GM12864 (cell line): ENCODE measurements at places on chromosomes 4 and X.
A peak's percentile ranks its signal among the peaks of the same experiment; 100 is the strongest.

- DNase-seq, result no peak
Measured at GRCh38 chrX:85111347-85111746, 107.7 kb downstream of the APOOL start.

- DNase-seq, result no peak
Measured at GRCh38 chr4:108933046-108933445, 170.2 kb upstream of the ETNPPL start.

DNA sequence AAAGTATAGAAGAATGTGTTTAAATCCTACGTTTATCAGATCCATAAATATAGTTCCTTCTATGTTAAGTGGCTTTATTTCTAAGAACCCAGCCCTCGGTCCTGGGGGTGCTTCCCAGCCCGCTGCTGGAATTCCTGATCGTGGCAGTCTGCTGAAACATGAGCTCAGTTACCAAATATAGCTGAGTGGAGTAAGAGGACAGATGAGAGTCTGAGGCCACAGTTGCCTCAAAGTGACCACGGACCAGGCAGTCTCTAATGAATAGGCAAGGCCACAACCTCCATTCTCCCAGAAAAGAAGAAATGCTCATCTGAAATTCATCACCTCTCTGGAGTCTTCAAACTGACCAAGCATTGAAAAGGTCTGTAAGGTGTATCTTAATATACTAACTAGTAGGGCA lies at the start of gene PALLD:
PALLD (plus strand) TSS at position 219 of the 400 bp plus-strand sequence.
- no peak for DNase-seq

- DNase-seq, result no peak
Measured at GRCh38 chr4:163758032-163758431, 263.5 kb downstream of the TMA16 start.

DNA sequence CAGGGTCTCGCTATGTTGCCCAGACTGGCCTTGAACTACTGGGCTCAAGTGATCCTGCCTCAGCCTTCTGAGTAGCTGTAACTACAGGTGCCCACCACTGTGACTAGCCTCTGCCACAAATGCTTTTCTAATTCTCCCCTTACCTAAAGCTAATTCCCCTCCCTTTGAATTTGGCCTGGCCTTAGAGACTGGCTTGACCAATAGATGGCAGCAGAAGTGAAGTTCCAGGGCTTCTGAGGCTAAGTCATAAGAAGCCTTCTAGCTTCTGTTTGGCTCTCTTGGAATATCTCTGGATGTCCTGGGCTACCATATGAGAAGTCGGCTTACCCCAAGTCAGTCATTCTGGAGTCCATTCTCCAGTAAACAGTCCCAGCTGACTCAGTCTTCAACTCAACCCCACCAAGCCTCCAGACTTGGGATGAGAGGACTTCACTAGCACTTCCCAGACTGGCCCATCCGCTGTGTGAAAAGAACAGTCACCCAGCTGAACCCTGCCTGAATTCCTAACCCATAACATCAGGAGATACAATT lies 61.0 kb downstream of the HPRT1 start:
- peak; percentile 15 for DNase-seq

DNA sequence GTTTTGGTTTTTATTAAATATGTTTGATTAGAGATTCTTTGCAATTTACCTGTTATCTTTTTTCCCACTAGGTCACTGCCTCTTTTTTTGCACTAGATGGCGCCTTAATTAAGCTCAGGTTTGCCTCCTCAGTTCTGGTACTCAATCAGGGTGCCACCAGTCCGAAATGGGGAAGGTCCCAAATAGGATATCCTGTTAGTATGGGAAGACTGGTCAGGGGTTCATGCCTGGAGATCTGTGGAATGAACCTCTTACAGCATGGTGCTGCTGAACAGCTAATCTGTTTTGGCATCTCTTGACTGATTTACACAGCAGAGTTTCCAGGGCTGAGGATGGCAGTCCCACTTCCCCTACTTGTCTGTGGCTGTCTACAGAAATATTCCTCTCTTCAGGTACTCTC lies 24.2 kb upstream of the VSIG1 start:
- DNase-seq, result no peak

DNA sequence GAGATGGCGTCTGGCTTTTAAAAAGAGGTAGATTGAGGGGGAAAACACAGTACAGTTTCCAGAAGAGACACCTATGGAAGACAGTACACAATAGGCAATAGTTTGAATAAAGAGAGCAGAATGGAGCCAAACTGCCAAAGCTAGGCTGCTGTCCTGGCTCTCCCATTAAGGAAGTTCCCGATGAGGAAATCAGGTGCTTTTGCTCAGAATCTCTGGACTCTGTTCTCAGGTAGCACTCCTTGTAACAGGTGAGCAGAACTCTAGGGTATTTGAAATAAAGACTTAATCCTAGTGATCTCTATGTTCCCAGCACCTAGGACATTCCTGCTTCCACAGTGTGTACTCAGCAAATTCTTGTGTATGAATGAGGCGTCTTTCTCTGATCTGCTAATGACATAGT lies 1.6 kb downstream of the EGF start:
- no peak for DNase-seq

GRCh38 chrX:12898073-12898472 lies 8.3 kb upstream of the TLR8 start:
- DNase-seq, result no peak

GRCh38 chrX:150155436-150156035 lies 207.6 kb upstream of the MAMLD1 start:
- DNase-seq, result no peak

GRCh38 chr4:15702941-15703403 lies at the start of gene BST1:
Gene BST1, plus strand, starts transcription at chr4:15703065. Its CDS starts 80 bp downstream, at chr4:15703145.
- no peak for DNase-seq

GRCh38 chr4:165502916-165503907 lies 124.4 kb downstream of the CPE start:
- no peak for DNase-seq

GRCh38 chr4:106017975-106018374 lies 122.7 kb downstream of the NPNT start:
- no peak for DNase-seq

- no peak for DNase-seq
Measured at GRCh38 chr4:72531768-72532290, 37.2 kb downstream of the ADAMTS3 start.

DNA sequence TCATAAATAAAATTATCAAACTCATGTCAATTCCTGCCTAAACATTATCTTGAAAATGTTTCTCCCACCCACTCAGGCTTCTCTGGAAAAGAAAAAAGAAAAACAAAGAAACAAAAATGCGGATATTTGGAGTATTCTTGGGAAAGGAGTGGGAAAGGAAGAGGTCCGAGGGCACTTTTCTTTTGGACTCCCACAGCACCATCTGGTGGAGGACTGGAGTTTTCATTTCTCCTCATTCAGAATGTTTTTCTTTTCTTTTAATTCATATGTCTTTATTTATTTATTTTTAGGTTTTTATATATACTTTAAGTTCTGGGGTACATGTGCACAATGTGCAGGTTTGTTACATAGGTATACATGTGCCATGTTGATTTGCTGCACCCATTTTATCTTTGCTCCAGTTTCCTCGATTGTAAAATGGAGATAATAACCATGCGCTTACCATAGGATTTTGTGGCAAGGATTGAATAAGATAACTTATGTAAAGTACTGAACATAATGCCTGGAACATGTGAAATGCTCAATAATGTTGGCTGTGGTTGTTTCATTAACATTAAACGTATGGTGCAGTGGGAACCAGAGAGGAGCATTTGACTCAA lies 8.0 kb upstream of the KCNE5 start:
- no peak for DNase-seq

DNA sequence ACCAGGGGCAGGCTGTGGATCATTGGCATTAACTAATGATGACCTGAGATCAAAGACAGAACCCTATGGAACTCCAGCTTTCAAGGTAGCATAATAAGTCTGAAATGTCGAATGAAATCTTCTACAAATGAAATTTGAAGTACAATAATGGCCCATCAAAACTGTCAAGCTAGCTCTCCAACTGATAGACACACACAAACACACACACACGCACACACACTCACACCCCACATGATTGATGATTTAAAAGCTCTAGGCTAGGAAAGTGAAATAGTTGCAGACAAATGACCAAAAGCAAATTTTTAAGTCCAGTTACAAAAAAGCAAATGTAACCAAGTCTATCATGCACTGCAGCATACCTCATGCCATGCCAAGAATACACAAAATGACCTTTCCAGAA lies 655.7 kb downstream of the C4orf33 start:
- DNase-seq, result no peak

DNA sequence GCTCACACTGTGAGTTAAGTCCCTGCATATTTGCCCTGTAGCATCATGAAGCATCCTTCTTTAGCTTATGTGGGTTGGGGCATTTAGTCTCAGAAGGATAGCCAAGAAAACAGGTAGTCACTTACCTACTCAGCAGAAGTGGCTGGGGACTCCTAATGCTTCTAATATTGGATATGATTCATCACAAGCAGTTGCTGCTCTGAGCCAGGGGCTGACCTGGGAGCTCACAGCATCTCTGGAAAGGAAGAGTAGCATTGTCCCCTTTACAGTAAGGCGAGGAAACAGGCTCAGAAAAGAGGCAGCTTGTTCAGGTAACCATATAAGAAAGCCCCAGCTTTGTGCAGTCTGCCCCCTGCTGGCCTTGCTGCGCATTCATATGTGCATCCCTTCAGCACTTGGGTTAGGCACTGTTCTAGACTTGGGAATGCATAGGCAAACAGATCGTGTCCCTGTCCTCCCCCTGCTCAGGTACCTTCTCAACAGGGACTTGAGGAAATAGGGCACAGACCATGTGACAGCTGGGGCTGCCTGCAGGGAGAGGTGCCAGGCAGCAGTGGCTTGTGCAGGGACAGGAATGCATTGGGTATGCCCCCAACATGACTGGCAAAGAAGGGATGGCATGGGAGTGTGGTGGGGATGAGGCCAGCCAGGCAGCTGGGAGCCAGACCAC lies 35.7 kb upstream of the TBC1D14 start:
- DNase-seq, result peak; percentile 33

DNA sequence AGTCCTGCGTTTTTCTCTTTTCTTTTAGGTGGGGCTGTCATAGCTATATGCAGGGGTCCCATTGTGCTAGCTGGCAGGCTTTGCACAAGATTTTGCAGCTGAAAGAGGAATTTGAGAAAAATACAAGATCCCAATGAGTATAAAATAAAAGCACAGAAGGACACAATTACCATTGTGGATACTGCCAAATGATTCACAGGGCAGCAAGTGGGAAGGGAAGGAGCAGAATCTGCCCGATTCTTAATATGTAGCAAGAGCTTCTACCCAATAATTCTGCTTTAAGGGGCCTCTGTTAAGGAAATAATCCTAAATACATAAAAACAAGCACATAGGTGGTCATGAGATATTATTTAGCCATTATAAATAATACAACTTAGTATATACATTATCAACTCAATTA lies 25.9 kb upstream of the ING2 start:
- DNase-seq, result no peak

DNA sequence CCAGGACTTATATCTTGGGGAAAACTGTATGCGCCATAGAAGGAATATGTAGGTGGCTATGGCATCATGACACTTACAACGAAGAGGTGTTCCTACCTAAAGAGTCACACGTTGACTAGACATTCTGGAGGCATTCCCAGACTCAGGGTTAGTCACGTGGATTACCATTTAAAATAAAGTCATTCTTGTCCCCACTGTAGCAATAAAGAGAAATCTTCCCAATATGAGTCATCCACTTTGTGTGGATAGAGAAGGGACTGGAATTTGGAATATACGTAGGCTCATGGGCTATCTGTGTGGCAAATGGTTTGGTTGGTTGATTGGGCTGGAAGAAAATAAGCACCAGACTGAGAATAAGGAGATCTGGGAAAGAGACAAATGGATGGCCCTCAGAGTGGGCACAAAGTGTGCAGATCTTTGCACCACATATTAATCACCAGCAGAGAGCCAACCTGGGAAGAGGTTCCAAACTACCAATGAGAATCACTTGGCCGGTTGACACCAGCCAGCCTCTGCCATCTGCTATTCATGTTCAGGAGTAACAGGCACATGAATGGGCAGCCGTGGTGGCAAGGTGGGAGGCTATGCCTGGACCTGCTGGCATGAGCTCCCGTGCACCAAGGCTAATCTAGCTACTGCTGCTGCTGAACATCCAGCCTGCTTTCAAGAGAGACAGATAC lies 41.0 kb downstream of the MTNR1A start:
- DNase-seq, result no peak

- no peak for DNase-seq
Measured at GRCh38 chrX:72620550-72621145, 48.0 kb upstream of the HDAC8 start.

DNA sequence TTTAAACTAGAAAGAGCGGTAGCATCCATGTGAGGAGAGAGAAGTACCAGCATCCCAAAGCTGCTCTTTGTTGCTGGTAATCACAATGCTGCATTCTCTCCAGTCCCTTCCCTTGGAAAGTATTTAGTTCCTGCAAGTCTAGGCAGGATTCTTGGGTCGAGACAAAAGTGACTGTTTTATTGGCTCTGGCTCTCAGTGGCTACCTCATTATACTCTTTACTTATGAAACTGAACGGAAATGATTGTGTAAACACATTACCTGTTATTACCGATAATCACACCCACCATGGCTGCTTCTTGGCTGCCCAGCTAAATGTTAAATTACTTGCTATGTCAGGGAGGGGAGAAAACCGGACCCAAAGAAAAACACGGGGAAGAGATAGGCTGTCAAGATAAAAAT lies 26.2 kb downstream of the ATXN3L start:
- DNase-seq, result no peak

GRCh38 chrX:50629774-50630173 lies 159.1 kb upstream of the DGKK start:
- no peak for DNase-seq

DNA sequence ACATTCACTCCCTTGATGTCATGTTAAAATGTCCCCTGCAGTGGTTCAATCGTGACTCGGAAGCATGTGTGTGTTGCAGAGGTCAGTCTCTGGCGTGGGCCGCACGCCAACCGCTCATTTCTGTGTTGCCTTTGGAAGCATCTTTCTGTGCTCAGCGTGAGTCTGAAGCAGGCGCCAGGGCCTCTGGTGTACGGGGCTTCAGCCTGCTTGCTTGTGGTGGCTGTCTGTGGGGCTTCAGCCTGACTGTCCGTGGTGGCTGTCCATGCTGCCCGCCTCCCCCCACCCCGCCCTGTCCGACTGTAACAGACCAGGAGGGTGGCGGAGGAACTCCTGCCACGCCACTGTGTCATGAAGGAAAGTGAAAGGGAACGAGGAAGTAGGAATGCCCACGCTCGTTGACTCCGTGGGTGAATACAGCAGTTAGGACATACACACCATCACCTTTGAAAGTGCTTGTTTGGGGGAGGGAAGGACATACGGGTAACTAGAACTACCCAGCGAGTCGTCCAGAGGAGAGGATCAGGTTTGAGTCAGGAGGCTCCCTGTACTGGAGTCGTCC lies 14.7 kb upstream of the CLCN4 start:
- no peak for DNase-seq

DNA sequence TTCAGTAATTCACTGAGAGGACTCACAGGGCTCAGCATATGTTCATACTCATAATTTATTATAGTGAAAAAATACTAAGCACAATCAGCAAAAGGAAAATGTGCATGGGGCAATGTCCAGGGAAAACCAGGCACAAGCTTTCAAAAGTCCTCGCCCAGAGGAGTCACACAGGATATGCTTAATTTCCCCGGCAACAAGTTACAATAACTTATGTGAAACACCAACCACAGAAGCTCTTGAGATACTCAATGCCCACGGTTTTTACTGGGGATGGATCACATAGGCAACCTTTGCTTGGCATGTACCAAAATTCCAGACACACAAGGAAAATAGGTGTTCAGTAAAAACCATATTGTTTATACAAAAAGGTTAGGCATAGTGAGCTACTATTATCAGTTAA lies 38.5 kb upstream of the STPG2 start:
- DNase-seq, result no peak
